ENCODE measurements at places on chromosomes 1 and 21. TPM values are rescaled to one million over a fixed set of nuclear protein-coding genes. Genes with fewer than 3 reads are reported as not detected.

Gene NBPF14
- 5.3 TPM for total RNA-seq

Gene B3GALT2
- total RNA-seq = 77.2 TPM

Gene TDRD10
- total RNA-seq = 2.6 TPM

Gene TLCD4
- 75.7 TPM for total RNA-seq

Gene FCER1G
- 22.0 TPM for total RNA-seq

DNA sequence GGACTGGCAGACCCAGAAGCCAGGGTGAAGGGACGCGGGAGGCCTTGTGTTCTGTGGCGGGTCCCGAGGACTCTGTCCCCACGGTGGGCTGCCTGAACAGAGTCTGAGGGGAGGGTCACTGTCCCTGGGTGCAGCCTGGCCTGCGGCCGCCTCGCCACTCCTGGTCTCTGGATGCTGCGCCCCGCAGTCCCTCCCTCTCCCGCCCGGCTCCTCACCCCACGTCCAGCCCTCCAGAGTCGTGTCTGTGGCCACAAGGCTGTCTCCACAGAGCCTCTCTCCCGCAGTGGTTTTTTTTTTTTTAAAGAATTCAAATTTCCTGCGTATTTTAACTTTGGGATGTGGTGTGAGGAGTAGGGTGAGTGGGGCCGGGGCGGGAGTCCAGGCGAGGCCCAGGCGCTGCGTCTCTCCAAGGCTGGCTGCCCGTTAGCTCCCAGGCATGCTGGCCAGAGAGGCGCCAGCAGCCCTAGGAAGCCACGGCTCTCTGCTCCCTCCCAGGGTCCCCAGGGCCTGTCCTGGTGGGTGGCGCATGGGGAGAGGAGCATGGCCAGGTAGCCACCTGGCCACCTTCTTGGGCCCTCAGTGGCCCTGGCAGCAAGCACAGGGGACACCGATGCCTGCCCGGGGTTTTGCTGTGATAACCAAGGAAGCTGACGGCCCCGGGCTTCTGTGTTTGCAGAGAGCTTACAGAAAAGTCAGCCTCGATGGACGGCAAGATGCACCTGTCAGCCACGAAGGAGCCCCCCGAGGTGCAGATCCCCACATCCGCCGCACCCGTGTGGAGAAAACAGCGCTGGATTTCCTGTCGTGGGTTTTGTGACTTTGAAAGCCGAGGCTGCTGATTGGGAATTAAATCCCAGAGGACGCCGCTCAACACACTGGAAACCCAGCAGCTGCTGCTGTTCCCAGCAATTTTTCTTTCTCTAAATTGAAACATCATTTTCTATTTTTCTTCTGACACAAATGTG lies 72.8 kb downstream of the MORN1 start:
- no peak for DNase-seq

DNA sequence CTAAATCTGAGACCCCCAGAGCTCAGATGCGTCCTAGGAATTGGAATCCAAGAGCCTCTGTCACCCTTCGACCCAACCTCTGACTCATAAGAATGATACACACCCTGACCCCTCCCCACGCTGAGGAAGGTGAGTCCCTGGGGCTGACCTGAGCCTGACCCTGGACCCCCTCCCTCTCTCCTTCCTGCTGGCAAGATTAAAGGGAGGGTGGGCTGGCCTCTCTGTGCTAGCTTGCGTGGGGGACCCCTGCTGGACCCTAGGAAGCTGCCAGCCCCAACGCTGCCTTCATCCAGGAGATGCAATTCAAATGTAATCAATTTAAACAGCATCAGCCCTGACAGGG lies 627 bp downstream of the PLEKHA6 start:
- DNase-seq = no peak

DNA sequence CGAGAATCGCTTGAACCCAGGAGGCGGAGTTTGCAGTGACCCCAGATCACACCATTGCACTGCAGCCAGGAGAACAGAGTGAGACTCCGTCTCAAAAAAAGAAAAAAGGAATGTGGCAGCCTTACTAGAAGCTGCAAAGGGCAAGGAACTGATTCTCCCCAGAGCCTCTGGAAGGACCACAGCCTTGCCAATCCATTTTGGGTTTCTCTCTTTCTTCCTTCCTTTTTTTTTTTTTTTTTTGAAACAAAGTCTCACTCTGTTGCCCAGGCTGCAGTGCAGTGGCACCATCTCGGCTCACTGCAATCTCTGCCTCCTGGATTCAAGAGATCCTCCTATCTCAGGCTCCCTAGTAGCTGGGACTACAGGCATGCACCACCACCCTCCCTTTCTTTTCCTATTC lies 9.9 kb upstream of the IFNGR2 start:
- no peak for DNase-seq

- DNase-seq = peak; percentile 53
Measured at GRCh38 chr1:39091845-39092645, 65.9 kb downstream of the NDUFS5 start.

DNA sequence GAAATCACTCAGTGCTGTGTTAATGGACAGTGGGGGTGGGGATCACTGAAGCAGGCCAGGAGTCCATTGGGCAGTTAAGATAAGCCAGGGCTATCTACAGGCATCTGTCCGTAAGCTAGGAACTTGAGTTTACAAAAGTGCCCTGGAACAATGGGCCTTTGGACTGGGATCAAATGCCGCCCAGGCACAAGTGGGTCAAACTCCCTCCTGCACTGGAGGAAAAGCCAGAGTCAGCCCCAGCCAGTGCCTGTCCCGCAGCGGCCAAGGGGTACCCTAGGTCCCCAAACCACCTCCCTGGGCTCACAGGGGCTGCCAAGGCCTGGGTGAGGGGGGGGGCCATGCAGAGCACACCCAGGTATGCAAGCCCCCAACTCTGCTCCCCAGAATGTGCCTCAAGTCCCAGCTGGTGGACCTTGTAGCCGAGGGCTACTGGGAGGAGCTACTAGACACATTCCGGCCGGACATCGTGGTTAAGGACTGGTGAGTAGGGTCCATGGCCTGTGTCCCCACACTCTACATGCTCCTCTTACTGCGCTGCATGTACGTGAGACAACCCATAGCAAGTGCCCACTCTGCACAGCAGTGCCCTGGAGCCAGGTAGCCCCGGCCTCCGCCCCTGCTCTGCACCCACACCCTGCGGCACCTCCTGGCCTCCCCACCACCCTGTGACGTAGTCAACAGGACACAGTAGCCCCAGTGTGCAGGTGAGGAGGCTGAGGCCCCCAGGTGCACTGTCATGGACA lies 7.7 kb downstream of the FBXO6 start:
- no peak for DNase-seq

DNA sequence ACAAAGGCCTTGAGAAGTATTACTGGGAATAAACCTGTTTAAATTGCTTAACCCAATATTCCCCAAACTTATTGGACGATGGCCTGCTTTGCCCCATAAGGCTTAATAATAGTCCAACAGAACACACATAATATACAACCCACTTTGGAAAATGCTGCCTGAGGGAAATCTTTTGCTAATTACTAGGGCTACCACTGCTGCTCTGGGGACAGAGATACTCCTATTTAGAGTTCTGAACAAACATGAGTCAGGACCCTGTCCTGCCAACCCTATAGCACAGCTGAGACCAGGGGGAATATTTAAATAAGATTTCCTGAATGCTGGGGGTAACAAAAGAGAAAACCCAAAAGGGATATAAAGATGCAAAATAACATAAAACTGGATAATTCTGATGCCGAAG lies 139.1 kb downstream of the BRINP2 start:
- DNase-seq = no peak
